ENCODE measurements at places on chromosomes 3 and 15.

GRCh38 chr3:99084156-99084555 lies 182.7 kb upstream of the DCBLD2 start:
- H3K27ac ChIP-seq = peak overlapping the region; percentile 62
- no peak overlapping the region for H3K4me3 ChIP-seq
- DNase-seq = no peak
- no peaks in the 10 kb centered on the region for H3K27me3 ChIP-seq
- H3K36me3 ChIP-seq = no peaks in the 10 kb centered on the region

GRCh38 chr15:64824929-64825430 lies 467 bp downstream of the PIF1 start:
- peak overlapping the region; percentile 41 for H3K27ac ChIP-seq
- peak overlapping the region; percentile 50 for H3K4me3 ChIP-seq
- peaks cover 33% of the 10 kb centered on the region for H3K36me3 ChIP-seq
- no peaks in the 10 kb centered on the region for H3K27me3 ChIP-seq

- H3K27me3 ChIP-seq = no peaks in the 10 kb centered on the region
- H3K27ac ChIP-seq = no peak overlapping the region
- no peaks in the 10 kb centered on the region for H3K36me3 ChIP-seq
- no peak overlapping the region for H3K4me3 ChIP-seq
- peaks cover 9% of the 10 kb centered on the region for H3K4me1 ChIP-seq
Measured at GRCh38 chr3:4504340-4505261, 11.5 kb downstream of the ITPR1 start.

DNA sequence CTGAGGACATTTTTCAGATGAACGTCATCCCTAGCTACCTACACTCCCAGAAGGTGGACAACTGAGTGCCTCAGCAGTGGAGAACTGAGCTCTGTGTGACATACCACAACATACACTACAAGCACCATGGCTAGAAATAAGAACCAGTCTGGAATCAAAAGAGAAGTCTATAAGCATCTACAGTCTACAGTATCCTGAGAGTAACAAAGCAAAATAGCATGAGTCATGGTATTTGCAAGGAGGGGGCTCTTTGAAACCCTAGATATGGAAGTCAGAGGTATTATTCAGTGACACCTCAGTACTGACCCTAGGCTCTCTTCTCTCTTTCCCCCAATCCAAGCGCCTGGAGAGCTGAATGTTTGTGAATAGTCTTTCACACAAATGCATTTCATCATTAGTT lies 87.5 kb downstream of the TNIK start:
- no peak overlapping the region for H3K27ac ChIP-seq
- H3K4me3 ChIP-seq = no peak overlapping the region
- H3K36me3 ChIP-seq = no peaks in the 10 kb centered on the region
- DNase-seq = no peak
- H3K4me1 ChIP-seq = peaks cover 13% of the 10 kb centered on the region
- H3K27me3 ChIP-seq = no peaks in the 10 kb centered on the region

- no peak overlapping the region for H3K4me3 ChIP-seq
- H3K27me3 ChIP-seq = no peaks in the 10 kb centered on the region
- no peak for DNase-seq
- H3K27ac ChIP-seq = no peak overlapping the region
Measured at GRCh38 chr15:91348752-91349500, 248.9 kb downstream of the SV2B start.

DNA sequence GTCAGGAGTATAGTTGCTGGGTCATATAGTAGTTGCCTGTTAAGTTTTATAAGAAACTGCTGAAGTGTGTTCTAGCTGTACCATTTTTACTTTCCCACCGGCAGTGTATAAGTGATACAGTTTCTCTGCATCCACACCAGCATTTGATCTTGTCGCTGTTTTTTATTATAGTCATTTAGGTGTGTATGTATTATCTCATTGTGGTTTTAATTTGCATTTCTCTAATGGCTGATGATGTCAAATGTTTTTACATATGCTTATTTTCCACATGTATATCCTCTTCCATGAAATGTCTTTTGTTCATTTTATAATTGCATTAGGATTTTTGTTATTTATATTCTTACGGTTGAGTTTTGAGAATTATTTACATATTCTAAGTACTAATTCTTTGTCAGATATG lies 254.3 kb downstream of the CLSTN2 start:
- peaks cover 5% of the 10 kb centered on the region for H3K27me3 ChIP-seq
- DNase-seq = no peak
- no peak overlapping the region for H3K4me3 ChIP-seq
- peaks cover 7% of the 10 kb centered on the region for H3K4me1 ChIP-seq

- DNase-seq = no peak
- peak overlapping the region; percentile 96 for H3K27ac ChIP-seq
- peaks cover 92% of the 10 kb centered on the region for H3K36me3 ChIP-seq
- H3K27me3 ChIP-seq = no peaks in the 10 kb centered on the region
Measured at GRCh38 chr3:134369231-134369741, 5.0 kb downstream of the AMOTL2 start.

- no peak for DNase-seq
- H3K36me3 ChIP-seq = no peaks in the 10 kb centered on the region
- no peak overlapping the region for H3K4me3 ChIP-seq
Measured at GRCh38 chr3:37214076-37214475, 39.7 kb upstream of the LRRFIP2 start.

DNA sequence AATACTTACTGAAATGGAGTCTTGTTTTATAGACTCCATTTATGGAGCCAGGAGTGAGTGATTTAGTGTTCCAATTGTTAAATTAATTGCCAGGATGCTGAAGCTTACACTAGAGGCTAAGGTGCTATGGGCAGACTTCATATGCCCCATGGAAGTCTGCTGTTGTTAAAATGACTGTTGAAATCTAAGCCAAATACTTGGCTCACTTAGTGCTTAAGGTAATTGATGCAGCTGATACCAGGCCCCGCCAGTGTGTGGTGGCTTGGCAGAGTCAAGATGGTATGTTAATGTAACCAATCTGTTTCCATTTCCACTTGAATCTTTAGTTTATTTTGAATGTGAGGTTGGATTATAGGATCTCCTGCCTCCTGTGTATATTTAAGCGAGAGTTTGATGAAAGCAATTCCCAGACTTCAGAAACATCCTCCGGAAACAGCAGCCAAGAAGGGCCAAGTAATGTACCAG lies 187.1 kb downstream of the ITPR1 start:
- no peak overlapping the region for H3K27ac ChIP-seq
- no peak for DNase-seq
- no peaks in the 10 kb centered on the region for H3K27me3 ChIP-seq
- no peaks in the 10 kb centered on the region for H3K4me1 ChIP-seq

DNA sequence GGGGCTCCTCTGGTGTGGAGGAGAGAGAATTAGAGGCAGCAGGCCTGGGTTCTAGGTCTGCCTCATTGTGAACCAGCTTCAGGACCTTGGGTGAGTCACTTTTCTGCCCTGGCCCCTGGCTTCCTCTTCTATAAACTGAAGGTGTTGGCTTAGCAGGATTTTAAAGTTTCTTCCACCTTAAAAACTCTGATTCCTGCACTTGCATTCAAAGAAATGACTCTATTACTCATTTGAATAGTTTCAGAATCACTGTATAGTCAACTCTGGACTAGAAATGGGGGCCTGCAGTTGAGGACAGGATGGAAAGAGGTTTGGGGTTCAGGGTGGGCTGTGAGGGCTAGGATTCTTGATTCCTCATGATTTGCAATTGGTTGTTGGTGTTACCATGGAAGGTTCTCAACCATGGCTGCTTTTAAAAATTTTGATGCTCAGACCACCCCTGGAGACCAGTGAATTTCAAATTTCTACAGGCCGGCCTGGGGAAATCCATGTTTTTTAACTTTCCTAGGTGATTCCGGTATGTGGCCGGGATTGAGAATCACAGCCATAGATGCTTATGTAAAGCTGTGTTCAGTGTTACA lies 19.9 kb downstream of the SMAD3 start:
- peak overlapping the region; percentile 27 for H3K27ac ChIP-seq
- no peak for DNase-seq
- no peak overlapping the region for H3K4me3 ChIP-seq
- H3K27me3 ChIP-seq = no peaks in the 10 kb centered on the region
- H3K36me3 ChIP-seq = peaks cover 32% of the 10 kb centered on the region
- H3K4me1 ChIP-seq = peaks cover 75% of the 10 kb centered on the region

- H3K36me3 ChIP-seq = peaks cover 46% of the 10 kb centered on the region
- H3K27me3 ChIP-seq = peaks cover 3% of the 10 kb centered on the region
- H3K27ac ChIP-seq = peak within 1 kb of the TSS; percentile 59
- H3K4me1 ChIP-seq = peaks cover 17% of the 10 kb centered on the region
Measured at GRCh38 chr3:128051837-128052594, at the start of gene SEC61A1. SEC61A1 (plus strand) TSS chr3:128052437; CDS start chr3:128052553, 116 bp downstream.

- no peak for DNase-seq
- no peak overlapping the region for H3K27ac ChIP-seq
- no peaks in the 10 kb centered on the region for H3K4me1 ChIP-seq
- no peak overlapping the region for H3K4me3 ChIP-seq
- H3K36me3 ChIP-seq = no peaks in the 10 kb centered on the region
Measured at GRCh38 chr3:115626721-115627120, 3.4 kb downstream of the GAP43 start.

DNA sequence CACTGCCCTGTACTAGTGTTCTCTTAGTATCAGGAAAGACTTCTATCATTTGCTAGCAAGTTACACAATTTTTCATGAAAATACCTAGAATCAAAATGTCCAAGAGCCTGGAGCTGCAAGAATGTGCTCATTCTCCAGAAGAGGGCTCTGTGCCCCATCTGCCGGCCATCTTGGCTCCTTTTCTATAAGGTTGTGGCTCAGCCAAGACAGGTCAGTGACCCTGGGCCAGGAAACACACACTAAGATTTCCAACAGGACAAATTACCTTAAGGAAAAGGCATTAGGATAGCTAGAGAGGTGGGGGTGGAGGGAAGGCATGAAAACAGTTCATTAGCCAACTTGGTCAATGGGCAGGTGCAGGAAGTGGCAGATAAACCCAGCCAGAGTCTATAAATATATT lies 20.7 kb downstream of the TIMP4 start:
- H3K27me3 ChIP-seq = no peaks in the 10 kb centered on the region
- H3K4me1 ChIP-seq = no peaks in the 10 kb centered on the region
- no peak overlapping the region for H3K4me3 ChIP-seq
- H3K27ac ChIP-seq = no peak overlapping the region
- no peak for DNase-seq

- H3K27me3 ChIP-seq = no peaks in the 10 kb centered on the region
- DNase-seq = no peak
- H3K4me3 ChIP-seq = no peak overlapping the region
- H3K36me3 ChIP-seq = no peaks in the 10 kb centered on the region
- no peak overlapping the region for H3K27ac ChIP-seq
- H3K4me1 ChIP-seq = peaks cover 9% of the 10 kb centered on the region
Measured at GRCh38 chr3:72255791-72256559, 471.0 kb upstream of the PROK2 start.

- H3K27me3 ChIP-seq = no peaks in the 10 kb centered on the region
- no peak overlapping the region for H3K27ac ChIP-seq
- H3K36me3 ChIP-seq = peaks cover 97% of the 10 kb centered on the region
- DNase-seq = no peak
Measured at GRCh38 chr3:196063456-196063855, 18.4 kb downstream of the TFRC start.

GRCh38 chr3:100526613-100527346 lies 34.4 kb downstream of the TMEM45A start:
- peak overlapping the region; percentile 59 for H3K27ac ChIP-seq
- DNase-seq = no peak
- H3K4me3 ChIP-seq = no peak overlapping the region

GRCh38 chr3:46102059-46102779 lies 74.9 kb upstream of the XCR1 start:
- H3K4me1 ChIP-seq = no peaks in the 10 kb centered on the region
- no peaks in the 10 kb centered on the region for H3K27me3 ChIP-seq
- no peak for DNase-seq
- H3K4me3 ChIP-seq = no peak overlapping the region
- H3K27ac ChIP-seq = no peak overlapping the region
- no peaks in the 10 kb centered on the region for H3K36me3 ChIP-seq

GRCh38 chr3:278300-279064 lies 81.9 kb downstream of the CHL1 start:
- no peaks in the 10 kb centered on the region for H3K36me3 ChIP-seq
- H3K4me3 ChIP-seq = no peak overlapping the region
- no peak overlapping the region for H3K27ac ChIP-seq
- H3K27me3 ChIP-seq = no peaks in the 10 kb centered on the region

DNA sequence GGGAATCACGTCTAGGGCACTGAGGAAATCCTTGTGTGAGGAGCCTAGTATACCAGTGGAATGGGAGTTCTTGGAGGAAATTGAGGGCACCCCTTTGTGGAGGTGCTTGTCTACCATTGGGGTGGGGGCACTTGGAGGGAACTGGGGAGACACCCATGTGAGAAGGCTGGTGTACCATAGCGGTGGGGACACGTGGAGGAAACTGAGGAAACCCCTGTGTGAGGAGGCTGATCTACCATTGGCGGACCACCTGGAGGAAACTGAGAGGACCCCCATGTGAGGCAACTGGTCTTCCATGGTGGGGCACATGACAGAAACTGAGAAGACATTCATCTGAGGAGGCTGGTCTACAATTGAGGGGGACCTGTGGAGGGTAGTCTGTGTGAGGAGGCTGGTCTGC lies 164.5 kb downstream of the FBLN2 start:
- H3K36me3 ChIP-seq = no peaks in the 10 kb centered on the region
- H3K27me3 ChIP-seq = no peaks in the 10 kb centered on the region
- H3K4me3 ChIP-seq = no peak overlapping the region
- no peaks in the 10 kb centered on the region for H3K4me1 ChIP-seq
- peak; percentile 23 for DNase-seq

DNA sequence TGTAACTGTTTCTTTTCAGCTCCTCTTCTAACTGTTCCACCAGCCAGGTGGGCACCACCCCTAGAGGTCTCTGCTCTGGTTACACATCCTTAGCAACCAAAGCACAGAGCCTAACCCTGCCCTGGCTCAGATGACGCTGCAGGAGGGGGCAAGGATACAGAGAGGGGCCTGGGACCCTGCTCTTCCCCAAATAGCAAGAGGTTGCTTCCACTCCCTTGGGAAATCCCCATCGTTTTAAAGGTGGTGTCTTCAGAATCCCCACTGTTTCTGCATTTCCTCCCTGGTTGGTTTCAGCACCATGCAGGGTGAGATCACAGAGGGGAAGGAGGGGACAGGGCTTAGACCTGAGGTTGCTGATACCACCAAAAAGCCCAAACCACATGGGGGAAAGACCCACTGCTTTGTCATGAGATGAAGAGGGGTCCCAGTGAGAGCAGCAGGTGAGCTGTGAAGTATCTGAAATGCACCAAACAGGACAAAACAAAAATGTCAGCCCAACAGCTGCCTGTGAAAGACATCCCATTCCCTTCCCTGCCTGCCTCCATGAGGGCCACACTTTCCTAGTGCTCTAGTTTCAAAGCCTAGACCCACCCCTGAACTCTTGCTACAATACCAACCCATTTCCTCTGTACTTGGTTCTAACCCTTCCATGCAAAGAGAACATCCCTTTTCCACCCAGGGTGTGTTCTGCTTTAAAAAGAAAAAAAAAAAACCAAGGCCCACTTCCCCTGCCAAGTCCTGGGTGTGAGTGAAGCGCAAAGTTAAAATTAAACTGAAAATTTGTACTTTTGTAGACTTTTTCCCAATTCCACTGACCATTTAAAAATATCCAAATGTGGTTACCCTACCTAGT lies 29.0 kb downstream of the ANP32A start:
- no peak overlapping the region for H3K4me3 ChIP-seq
- DNase-seq = no peak
- no peak overlapping the region for H3K27ac ChIP-seq
- H3K27me3 ChIP-seq = no peaks in the 10 kb centered on the region

Measured in RWPE2 (cell line).